ENCODE measurements at places on chromosomes 2 and 18.
A peak's percentile ranks its signal among the peaks of the same experiment; 100 is the strongest.

DNA sequence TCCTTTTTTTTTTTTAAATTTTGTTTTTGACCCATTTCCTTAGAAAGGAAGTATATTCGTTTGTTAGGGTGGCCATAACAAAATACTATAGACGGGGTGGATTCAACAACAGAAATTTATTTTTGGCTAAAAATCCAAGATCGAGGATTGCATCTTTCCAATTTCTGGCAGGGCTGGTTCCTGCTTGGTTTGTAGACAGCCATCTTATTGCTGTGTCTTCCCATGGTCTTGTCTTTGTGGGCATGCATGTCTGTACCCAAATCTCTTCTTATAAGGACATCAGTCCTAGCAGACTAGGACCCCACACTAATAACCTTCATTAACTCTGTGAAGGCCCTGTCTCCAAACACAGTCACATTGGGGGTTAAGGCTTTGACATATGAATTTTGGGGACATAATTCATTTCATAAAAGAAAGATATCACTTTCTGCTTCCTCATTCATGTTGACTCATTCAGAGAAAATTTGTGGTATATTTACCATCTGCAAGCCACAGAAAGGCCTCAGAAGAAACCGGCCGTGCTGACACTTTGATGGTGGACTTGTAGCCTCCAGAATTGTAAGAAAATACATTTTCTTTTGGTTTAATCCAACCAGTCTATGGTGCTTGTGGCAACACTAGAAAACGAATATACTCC is 262.1 kb downstream of the LPIN1 start:
- DNase-seq, result no peak

- no peak for DNase-seq
These were observed 31.2 kb downstream of the PTPN18 start for GRCh38 chr2:130387071-130387400.

- DNase-seq, result no peak
These were observed 435.8 kb upstream of the MEIS1 start for GRCh38 chr2:65999103-65999502.

- DNase-seq, result no peak
These were observed 674.1 kb downstream of the SUCLG1 start for GRCh38 chr2:83784947-83785346.

GRCh38 chr2:64517511-64517884 is 6.6 kb upstream of the AFTPH start:
- DNase-seq, result no peak

DNA sequence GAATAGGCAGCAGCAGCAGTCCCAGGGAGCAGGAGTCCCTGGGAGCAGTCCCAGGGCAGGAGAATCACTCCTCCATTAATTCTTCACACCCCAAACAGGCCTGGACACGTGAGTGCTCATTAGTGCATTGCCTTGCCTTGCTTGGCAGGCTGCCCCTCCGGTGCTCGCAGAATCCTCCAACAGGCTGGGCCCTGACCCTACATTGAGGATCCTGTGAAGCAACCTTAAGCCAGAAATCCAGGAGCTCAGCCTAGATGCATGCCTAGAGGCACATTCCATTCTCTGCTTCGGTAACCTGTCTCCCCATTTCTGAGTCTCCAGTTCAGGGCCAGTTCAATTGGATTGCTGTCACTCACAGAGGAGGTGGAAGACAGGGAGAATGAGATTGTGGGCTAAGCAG is 97.4 kb upstream of the LRATD1 start:
- no peak for DNase-seq

DNA sequence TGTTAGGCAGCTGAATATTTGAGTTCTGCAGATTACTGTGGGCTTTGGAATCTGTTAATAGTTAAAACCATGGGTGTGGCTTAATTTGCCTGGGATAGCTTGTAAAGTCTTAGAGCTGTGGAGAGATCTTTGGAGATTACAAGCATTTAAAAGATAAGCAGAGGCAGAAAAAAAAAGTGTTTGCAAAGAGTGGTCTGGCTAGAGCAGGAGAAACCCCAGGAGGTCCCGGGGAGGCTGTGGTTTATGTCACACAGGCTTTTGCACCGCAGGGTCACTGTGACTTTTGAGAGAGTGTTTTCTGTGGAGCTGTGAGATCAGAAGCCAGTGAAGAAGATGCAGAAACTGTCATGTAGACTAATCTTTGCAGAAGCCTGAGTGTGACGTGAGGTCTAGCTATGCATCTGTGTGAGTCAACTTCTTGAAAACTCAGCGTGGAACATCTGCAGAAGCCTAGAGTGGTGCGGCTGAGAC is 49.0 kb downstream of the SETBP1 start:
- DNase-seq, result no peak

DNA sequence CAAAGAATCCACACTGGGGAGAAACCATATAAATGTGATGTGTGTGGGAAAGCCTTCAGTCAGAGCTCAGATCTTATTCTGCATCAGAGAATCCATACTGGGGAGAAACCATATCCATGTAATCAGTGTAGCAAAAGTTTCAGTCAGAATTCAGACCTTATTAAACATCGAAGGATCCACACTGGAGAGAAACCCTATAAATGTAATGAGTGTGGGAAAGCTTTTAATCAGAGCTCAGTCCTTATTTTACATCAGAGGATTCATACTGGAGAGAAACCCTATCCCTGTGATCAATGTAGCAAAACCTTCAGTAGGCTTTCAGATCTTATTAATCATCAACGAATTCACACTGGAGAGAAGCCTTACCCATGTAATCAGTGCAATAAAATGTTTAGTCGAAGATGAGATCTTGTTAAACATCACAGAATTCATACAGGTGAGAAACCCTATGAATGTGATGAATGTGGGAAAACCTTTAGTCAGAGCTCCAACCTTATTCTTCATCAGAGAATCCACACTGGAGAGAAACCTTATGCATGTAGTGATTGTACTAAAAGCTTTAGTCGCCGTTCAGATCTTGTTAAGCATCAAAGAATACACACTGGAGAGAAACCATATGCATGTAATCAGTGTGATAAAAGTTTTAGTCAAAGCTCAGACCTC is 16.7 kb upstream of the ZSCAN30 start:
- no peak for DNase-seq

DNA sequence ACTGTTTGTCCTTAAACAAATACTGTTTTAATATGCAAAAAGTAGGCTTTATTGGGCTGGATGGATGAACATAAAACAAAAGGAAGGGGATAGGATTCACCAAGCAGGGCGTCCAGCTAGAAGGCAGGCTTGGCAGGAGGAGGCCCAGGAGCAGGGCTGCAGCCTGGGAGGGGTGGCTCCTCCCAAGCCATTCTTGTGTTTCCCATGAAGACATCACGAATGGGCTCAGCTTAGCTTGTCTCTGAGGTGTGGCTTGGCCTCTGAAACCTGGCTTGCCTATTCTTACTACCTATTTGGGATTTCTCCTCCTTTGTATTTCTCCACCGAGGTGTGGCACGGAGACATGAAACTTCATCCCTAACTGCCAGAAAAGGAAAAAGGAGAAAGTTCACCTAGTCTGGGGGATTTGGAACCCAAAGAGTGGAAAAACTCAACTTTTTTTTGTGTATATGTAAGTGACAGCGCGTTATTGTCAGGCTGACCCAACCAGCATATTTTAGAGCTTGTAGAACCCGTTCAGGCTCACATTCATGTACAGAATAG is 481.9 kb upstream of the SPRED2 start:
- DNase-seq, result no peak

DNA sequence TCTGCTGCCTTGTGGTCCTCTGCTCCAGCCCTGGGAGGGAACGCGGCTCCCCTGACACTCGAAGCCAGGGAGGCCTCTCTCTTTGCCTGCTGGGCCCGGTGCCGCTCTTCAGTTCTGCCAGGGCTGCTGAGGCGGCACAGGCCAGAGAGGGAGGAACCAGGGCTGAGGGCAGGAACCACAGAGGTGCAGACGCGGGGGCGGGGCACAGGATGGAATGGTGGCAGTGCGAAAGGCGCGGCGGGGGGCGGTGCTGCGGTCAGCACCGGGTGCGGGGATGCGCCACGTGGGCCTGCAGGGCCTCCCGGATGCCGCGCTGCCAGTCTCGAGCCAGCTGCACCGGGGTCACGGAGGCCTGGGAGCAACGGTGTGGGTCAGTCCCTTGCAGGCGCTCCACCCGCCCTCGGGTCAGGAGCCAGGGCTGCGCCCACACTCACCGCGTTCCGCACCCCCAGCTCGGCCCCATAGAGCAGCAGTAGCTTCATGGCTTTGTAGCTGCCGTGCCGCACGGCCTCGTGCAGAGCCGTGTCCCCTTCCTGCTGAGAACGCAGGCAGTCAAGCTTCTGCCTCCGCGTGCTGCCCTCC is 4.4 kb downstream of the ANKRD23 start:
- DNase-seq, result peak; percentile 75

- no peak for DNase-seq
These were observed 42.1 kb downstream of the RNF152 start for GRCh38 chr18:61850756-61851155.

GRCh38 chr2:181891966-181892798 is 652 bp downstream of the ITPRID2 start:
- DNase-seq, result peak; percentile 78

GRCh38 chr18:79922971-79923411 is 28.5 kb downstream of the SLC66A2 start:
- DNase-seq, result no peak

- DNase-seq, result no peak
These were observed 108.2 kb upstream of the CAPN13 start for GRCh38 chr2:30915486-30915885.

DNA sequence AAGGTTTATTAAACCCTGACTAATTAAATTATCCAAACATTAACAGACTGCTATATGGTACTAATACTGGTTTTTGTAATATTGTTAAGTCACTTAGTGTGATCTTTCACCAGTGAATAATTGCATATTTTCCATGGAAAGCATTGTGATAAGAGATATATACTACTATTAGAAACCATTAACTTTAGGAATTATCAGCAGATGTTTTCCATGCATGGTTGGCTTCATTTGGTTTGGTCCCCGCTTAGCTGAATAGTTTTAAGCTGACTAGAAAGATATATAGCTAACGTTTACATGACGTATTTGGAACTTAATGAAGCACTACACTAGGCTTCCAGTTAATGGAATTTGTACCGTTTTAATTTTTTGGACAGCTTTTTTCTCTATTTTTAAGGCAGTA is 37.9 kb downstream of the LCLAT1 start:
- DNase-seq, result no peak

DNA sequence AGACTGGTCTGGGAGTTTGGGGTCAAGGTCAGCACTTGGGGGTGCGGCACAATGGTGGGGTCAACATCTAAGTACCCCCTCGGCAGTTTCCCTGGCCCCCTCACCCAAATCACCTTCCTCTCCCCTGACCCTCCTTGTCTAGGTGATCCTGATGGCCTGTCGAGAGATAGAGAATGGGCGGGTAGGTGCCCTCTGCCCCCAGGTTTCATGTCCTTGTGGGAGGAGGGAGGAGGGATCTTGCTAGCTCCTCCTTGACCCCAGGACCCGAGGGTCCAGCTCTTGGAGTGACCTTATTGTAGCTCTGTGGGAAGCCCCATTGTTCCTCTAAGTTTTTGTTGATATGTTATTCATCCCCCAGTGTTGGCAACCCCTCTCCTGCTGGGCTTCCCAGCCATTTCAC is 3.6 kb downstream of the PTPN18 start:
- no peak for DNase-seq

- DNase-seq, result no peak
These were observed 27.9 kb downstream of the RRM2 start for GRCh38 chr2:10150436-10150835.

GRCh38 chr2:216490061-216490460 is 8.6 kb upstream of the RPL37A start:
- DNase-seq, result no peak

DNA sequence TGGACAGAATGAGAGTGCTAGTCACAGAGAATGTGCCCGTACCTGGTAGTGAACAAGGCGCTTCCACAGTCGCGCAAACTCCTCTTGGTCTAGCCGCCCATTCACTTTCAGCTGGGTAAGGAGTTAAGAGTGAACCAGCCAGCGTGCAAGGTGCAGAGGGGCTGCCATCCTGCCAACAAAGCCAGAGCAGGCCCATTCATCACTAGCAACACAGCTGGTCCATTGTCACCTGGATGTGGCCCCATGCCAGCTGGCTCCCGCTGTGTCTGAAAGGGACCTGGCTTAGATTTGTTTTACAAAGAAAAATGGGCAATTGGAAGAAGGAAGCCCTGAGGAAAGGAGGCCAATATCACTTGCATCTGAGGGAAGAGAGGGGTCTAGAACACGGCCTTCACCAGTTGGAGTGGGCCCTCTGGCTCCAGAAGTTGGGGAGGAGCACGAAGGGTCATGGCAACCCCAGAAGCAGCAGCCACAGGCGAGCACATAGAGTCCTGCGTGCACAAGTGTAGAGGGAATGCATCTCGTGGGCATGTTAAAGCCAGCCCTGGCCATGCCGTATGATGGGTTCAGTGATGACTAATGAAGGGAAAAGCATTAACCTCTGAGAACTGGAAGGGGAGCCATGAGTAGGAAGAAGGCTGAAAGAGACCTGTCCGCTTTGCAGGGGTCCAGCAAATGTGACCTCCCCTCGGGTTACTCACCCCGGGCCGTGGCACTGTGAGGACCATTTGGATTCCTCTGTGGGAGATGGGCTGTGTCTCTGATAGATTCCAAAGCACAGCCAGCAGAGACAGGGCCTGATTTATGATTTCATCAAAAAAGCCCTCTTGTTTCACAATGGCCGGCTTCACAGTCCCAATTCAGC is 70.6 kb downstream of the CAPN13 start:
- DNase-seq, result no peak

DNA sequence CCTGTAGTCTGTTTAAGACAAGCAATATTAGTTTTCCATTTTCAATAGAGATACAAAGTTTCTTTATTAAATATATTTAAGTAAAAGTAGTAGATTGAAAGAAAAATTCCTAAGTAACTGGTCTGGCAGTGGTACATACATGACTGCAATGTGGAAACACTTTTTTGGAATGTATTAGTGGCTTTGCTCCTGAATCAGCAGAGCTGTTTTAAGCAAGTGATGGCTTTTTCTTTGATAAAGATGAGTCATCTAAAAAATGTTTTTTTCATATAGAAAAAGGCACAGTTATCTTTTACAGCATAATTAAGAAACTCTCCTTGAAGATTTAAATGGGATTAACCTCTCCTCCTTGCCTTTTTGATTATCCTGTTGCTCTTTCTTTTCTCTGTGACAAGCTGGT is 34.9 kb downstream of the KDM3A start:
- DNase-seq, result no peak

DNA sequence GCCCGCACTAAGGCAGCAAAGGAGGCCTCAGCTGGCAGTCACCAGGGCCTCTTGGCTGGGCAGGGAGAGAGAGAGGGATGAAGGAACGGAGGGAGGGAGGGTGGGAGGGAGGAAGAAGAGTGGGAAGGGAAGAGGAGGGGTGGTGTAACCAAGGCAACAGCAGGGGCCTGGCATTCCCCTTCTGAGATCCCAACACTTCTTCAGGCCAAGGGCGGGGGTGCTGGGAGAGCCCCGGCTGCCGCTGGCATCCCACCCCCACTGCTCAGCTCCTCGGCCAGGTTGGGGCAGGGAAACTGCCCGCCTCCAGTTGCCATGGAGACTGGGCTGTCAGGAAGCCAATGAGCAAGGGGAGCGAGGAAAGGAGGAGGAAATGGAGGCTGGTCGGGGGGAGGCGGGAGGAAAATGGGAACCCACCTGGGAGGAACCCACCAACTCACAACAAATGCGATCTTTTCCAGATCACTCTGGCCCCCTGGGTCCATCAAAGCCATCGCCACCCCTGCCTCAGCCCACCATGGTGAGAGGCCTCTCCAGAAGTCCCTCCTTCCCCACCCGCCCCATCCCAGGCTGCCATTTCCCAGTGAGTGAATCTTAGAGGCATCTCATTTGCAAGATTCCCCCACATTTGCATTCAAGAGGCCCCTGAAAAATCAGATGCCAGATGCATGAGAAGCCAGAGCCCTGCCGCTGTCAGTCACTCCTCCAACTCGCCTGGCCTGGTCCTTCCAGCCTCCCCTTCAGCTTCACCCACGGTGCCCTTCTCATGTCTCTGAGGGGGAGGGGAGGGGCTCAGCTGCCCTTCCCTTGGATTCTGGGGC is 12.4 kb downstream of the SH2D6 start:
- no peak for DNase-seq
